ENCODE measurements at places on chromosomes 2 and 18. TPM values are rescaled to one million over a fixed set of nuclear protein-coding genes. Genes with fewer than 3 reads are reported as not detected.

DLGAP1 gene
- total RNA-seq = 9.0 TPM

C2orf72 gene
- total RNA-seq = 0.66 TPM

GALNT14 gene
- 61.9 TPM for total RNA-seq

ALPP gene
- total RNA-seq = not detected

BOLL gene
- total RNA-seq = not detected

ZFP36L2 gene
- total RNA-seq = 90.7 TPM

CERKL gene
- total RNA-seq = 1.1 TPM

DYNAP gene
- total RNA-seq = not detected

NOSTRIN gene
- total RNA-seq = 12.5 TPM

MATN3 gene
- 2.3 TPM for total RNA-seq

AFG3L2 gene
- 59.2 TPM for total RNA-seq

AQP4 gene
- 1.3 TPM for total RNA-seq

FMNL2 gene
- total RNA-seq = 46.5 TPM

ANTXR1 gene
- total RNA-seq = 0.86 TPM

CAPN14 gene
- 0.35 TPM for total RNA-seq

PRKAG3 gene
- total RNA-seq = not detected

DNA sequence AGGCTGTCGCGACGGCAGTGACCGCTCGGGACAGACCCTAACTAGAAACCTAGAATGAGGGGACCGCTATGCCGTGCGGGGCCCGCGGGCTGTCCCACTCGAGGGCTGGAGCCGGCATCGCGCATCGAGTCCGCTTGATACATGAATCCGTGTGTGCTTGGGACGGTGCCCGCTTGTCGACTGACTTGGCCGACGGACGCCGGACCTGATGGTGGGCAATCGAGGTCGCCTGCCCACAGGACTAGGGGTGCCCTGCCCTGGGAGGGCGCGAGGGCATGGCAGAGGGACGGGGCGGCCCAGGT, 749 bp upstream of the PTMA start:
- H3K27me3 ChIP-seq = no peaks in the 10 kb centered on the region
- peak overlapping the region; percentile 100 for H3K27ac ChIP-seq
- peaks cover 16% of the 10 kb centered on the region for H3K4me1 ChIP-seq
- peak overlapping the region; percentile 70 for H3K4me3 ChIP-seq
- no peak for DNase-seq

- H3K36me3 ChIP-seq = peaks cover 26% of the 10 kb centered on the region
- no peaks in the 10 kb centered on the region for H3K27me3 ChIP-seq
- peak within 1 kb of the TSS; percentile 75 for H3K4me3 ChIP-seq
- DNase-seq = peak; percentile 63
- H3K27ac ChIP-seq = peak within 1 kb of the TSS; percentile 36
Measured at GRCh38 chr18:31042406-31043181, at the start of gene DSC3. Gene DSC3, minus strand, starts transcription at chr18:31042742. Its CDS starts 82 bp downstream, at chr18:31042660.

GRCh38 chr2:233199870-233200269, 51.6 kb upstream of the ATG16L1 start:
- no peaks in the 10 kb centered on the region for H3K4me1 ChIP-seq
- H3K36me3 ChIP-seq = no peaks in the 10 kb centered on the region
- H3K4me3 ChIP-seq = no peak overlapping the region
- H3K27ac ChIP-seq = no peak overlapping the region

- H3K36me3 ChIP-seq = no peaks in the 10 kb centered on the region
- DNase-seq = no peak
- H3K27me3 ChIP-seq = no peaks in the 10 kb centered on the region
- H3K4me1 ChIP-seq = no peaks in the 10 kb centered on the region
Measured at GRCh38 chr2:45432406-45432805, 178.7 kb downstream of the SRBD1 start.

DNA sequence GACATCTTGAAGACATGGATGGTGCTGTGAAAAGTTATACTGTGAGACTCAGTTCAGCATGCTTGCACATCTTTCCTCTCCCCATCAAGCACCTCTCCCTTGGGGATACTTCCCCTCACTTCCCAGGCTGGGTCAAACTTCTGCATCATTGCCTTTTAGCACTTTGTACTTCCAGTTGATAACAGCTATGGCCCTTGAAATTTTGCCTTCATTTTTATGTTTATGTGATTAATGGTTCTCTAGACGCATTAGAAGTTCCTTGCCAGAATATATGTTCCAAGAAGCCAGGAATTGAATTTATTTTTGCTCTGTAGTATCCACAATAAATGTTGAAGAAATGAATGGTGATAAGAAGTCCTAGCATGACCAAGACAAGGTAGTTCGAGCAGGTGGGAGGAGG, 120.9 kb upstream of the ST6GAL2 start:
- no peak overlapping the region for H3K27ac ChIP-seq
- no peaks in the 10 kb centered on the region for H3K4me1 ChIP-seq
- DNase-seq = no peak
- H3K27me3 ChIP-seq = no peaks in the 10 kb centered on the region
- no peak overlapping the region for H3K4me3 ChIP-seq

DNA sequence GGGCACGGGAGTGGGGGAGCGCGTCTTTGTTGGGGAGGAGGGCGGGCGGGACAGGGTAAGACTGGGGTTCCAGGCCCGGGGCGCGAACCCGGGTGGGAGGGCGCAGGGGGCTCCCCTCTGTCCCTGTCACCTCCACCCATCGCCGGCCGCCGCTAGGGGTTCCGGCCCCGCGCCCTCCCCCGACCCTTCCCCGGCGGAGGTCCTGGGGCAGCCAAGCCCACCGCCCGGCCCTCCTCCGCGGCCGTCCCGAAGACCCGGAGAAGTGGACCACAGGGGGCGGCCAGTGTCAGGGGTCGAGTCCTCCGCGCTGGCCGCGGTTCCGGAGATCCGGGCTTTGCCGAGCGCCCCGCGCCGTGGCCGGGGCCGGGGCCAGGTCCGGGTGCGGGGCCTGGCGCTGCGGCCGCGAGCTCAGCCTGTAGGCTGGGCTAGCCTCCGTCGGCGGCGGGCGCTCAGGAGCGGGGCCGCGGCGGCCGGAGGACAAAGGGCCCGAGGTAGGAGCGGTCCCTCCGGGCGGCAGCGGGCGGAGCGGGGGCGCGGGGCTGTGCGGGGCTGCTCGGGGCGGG, 16.6 kb upstream of the E2F6 start:
- H3K27me3 ChIP-seq = peaks cover 49% of the 10 kb centered on the region
- H3K27ac ChIP-seq = no peak overlapping the region
- no peak for DNase-seq
- H3K4me3 ChIP-seq = peak overlapping the region; percentile 76

DNA sequence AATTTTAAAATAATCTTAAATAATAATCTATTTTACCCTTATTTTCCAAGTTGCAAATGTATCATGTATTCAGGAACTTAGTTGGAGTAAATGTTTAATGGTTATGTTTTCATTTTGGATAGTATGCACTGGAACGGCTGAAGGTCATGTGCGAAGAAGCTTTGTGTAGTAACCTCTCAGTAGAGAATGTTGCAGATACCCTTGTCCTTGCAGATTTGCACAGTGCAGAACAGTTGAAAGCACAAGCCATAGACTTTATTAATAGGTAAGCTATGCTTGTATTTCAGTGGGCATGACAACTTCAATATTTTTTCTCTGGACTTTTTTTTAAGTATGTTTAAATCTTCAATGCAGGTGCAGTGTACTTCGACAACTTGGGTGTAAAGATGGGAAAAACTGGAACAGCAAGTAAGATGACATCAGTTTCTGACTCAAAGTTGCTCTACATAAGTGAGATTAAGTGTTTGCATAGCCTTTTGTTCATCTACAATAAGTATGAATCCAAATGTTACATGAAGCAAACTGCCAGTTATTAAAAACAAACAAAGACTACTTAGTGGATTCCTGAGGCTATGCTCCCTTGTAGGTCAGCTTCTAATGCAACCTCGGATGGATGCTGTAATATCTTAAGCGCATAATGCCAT, 63.1 kb downstream of the SPOPL start:
- no peak overlapping the region for H3K27ac ChIP-seq
- DNase-seq = no peak
- H3K27me3 ChIP-seq = no peaks in the 10 kb centered on the region
- H3K36me3 ChIP-seq = peaks cover 5% of the 10 kb centered on the region
- H3K4me3 ChIP-seq = no peak overlapping the region

- H3K27ac ChIP-seq = no peak overlapping the region
- no peak for DNase-seq
- no peak overlapping the region for H3K4me3 ChIP-seq
- no peaks in the 10 kb centered on the region for H3K4me1 ChIP-seq
- no peaks in the 10 kb centered on the region for H3K36me3 ChIP-seq
Measured at GRCh38 chr2:11419781-11420180, 46.2 kb downstream of the E2F6 start.

GRCh38 chr18:55925772-55926171, 337.8 kb upstream of the TCF4 start:
- H3K4me3 ChIP-seq = no peak overlapping the region
- DNase-seq = no peak
- H3K27me3 ChIP-seq = no peaks in the 10 kb centered on the region
- no peak overlapping the region for H3K27ac ChIP-seq

- no peaks in the 10 kb centered on the region for H3K27me3 ChIP-seq
- peak overlapping the region; percentile 43 for H3K4me3 ChIP-seq
- DNase-seq = peak; percentile 64
- peaks cover 25% of the 10 kb centered on the region for H3K4me1 ChIP-seq
Measured at GRCh38 chr2:64807417-64807816, 153.7 kb upstream of the SERTAD2 start.

DNA sequence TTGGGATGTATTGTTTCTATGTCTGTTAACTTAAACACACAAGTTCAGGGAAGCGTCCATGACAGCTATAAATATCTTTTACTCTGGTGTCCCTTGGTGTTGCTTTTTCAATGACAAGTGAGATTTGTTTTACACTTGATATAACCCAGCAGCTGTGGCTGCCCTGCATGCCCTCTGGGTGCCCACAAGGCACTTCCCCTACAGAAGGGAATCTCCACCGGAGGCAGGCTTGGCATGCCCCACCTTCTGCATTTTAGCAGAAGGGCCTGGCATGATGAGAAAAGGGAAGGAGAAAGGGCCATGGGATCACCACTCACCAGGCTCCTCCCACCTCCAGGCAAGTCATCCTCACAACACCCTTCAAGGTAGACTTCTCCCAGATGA, 68.7 kb downstream of the TMEM247 start:
- H3K36me3 ChIP-seq = peaks cover 12% of the 10 kb centered on the region
- H3K27me3 ChIP-seq = no peaks in the 10 kb centered on the region
- no peak overlapping the region for H3K4me3 ChIP-seq
- peaks cover 10% of the 10 kb centered on the region for H3K4me1 ChIP-seq
- DNase-seq = no peak

DNA sequence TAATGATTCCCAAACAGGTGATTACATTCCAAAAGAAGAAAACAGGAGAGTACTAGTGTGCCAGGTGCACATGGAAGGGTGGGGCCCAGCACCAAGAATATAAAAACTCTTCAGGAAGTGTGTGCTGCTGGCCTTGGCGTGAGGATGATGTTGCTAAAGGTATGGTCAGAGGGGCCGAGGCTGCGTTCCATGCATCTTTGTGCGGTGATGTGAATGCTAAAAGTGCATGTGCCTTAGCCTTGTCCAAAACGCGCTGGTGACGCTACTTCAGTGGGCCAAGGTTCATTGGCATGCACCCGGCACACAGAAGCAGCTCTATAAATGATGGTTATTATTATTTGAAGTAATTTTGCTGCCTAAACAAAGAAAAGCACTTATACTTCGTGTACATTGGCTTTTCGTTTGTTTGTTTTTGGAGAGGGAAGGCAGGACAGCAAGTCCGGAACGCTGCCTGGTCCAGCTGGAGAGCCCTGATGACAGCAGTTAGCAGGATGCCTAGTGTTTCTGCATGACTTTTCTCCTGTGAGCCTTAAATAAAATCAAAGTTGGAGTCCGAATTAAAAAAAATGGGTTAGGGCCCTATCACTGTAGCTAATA, 2.9 kb downstream of the ALKAL2 start:
- peaks cover 11% of the 10 kb centered on the region for H3K36me3 ChIP-seq
- H3K27me3 ChIP-seq = peaks cover 31% of the 10 kb centered on the region
- no peak overlapping the region for H3K4me3 ChIP-seq
- no peak overlapping the region for H3K27ac ChIP-seq
- H3K4me1 ChIP-seq = peaks cover 8% of the 10 kb centered on the region

GRCh38 chr2:9030190-9030589, 26.7 kb upstream of the MBOAT2 start:
- H3K4me1 ChIP-seq = no peaks in the 10 kb centered on the region
- H3K27me3 ChIP-seq = no peaks in the 10 kb centered on the region
- H3K36me3 ChIP-seq = no peaks in the 10 kb centered on the region
- DNase-seq = no peak

DNA sequence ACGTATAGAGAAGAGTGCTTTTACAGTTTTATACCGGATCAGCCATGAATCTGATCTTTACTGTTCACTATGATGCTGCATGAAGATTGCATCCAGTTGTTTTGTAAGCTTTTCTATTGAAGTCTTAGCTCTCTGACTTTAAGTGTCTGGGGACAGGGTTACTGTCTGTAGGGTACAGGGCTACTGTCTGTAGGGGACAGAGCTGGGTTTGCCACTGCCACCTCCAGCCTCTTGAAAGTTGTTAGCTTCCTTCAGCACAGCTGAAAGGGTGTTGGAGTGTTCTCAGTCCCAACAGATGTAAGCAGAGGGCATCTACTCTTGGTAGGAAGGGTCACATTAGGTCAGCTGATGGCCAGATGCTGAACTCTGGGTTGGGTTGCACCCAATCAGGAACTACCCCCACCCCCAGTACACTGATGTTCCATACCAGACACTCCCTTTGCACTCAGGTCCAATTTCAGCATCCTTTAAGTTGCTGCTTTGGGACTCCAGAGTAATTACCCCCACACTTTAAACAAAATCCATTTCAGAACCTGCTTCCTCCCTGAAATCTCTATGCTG, 58.0 kb downstream of the MYL12B start:
- no peak overlapping the region for H3K27ac ChIP-seq
- H3K4me1 ChIP-seq = peaks cover 34% of the 10 kb centered on the region
- no peak for DNase-seq
- no peaks in the 10 kb centered on the region for H3K36me3 ChIP-seq
- no peaks in the 10 kb centered on the region for H3K27me3 ChIP-seq
- no peak overlapping the region for H3K4me3 ChIP-seq

- no peaks in the 10 kb centered on the region for H3K27me3 ChIP-seq
- peak overlapping the region; percentile 81 for H3K27ac ChIP-seq
- DNase-seq = peak; percentile 36
- no peaks in the 10 kb centered on the region for H3K36me3 ChIP-seq
Measured at GRCh38 chr18:59005262-59005661, 134.4 kb upstream of the SEC11C start.

DNA sequence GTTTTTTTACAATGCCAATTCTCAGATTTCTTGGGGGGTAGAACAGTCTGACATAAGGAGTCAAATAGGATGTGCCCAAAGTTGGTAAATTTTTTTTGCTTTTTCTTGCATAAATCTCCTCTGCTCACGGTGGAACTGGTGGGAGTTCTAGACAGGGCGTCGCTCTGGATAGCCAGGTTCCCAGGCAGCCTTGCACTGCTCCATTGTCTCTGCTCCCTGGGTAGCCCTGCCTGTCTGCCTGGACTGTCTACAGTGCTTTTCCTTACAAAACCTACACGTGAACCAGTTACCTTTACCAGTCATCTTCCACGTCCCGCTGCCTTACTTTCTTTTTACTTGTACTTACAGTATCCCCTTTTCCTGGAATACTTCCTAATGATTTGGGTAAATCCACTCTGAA, 117.1 kb downstream of the ZNF407 start:
- H3K27ac ChIP-seq = no peak overlapping the region
- no peak overlapping the region for H3K4me3 ChIP-seq
- DNase-seq = no peak
- peaks cover 6% of the 10 kb centered on the region for H3K4me1 ChIP-seq
- H3K27me3 ChIP-seq = no peaks in the 10 kb centered on the region
- no peaks in the 10 kb centered on the region for H3K36me3 ChIP-seq

Data from Calu3 (cell line).